ENCODE measurements at places on chromosomes 2 and 18. TPM values are rescaled to one million over a fixed set of nuclear protein-coding genes. Genes with fewer than 3 reads are reported as not detected.

- DNase-seq = no peak
Observed at GRCh38 chr18:57728941-57729511, 74.1 kb downstream of the ATP8B1 start.

DNA sequence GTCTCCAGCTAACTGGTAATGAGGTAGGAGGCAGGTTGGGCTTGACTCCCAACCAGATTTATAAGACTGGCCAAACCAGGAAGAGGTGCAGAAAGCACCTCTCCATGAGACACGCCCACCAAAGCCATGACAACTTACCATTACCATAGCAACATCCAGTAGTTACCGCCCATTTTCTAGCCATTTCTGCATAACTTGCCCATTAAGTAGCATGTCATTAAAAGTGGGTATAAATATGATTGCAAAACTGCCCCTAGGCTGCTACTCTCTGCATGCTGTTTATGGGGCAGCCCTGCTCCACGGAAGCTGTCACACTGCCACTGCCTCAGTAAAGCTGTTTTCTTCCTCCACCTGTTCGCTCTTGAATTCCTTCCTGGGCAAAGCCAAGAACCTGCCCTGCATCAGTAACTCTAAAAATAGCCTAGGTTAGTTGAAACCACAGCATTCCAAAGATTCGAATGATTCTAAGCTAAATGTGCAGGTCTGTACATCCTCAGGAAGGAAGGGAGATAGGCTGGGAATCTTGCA is 131.9 kb downstream of the ATL2 start:
- DNase-seq = no peak

DNA sequence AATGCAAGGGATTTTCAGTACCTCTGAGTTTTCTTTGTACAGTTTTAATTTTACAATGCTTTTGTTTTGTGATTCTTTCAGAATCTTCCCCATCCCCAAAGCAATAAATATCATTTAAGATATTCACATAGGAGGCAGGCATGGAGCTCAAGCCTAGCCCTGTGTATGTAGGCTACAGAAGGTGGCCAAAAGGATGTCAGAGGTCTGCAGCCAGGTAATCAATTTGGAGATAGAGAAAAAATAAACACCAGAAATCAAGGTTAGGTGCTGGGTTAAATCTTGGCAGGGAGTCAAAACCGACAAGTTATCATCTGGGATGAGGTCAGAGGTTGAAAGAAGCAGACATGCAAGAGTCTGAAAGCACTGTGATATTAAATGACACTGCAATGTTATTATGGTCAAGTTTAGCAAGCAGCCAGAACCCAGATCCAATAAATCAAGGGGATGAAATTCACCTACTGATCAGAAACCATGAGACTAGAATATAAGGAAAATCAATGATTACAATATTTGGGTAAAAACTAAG is 45.1 kb upstream of the LRP1B start:
- no peak for DNase-seq

DNA sequence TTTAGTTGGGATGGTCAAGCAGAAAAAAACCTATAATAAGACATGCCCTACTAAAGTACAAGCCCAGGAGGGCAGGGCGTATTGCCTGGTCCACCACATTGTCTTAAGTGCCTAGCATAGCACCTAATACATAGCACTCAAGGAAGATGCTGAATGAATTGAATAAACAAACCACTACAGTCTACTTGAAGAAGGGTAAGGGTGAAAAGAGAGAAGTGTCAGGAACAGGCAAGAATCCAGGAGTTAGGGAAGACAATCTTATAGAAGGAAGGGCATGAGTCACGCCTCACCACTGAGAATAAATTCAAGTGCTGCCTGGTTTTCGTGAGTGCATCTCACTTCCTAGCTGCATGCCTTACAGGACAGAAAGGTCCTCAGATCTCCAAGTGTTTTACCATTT is 13.9 kb downstream of the SLC19A3 start:
- no peak for DNase-seq

DNA sequence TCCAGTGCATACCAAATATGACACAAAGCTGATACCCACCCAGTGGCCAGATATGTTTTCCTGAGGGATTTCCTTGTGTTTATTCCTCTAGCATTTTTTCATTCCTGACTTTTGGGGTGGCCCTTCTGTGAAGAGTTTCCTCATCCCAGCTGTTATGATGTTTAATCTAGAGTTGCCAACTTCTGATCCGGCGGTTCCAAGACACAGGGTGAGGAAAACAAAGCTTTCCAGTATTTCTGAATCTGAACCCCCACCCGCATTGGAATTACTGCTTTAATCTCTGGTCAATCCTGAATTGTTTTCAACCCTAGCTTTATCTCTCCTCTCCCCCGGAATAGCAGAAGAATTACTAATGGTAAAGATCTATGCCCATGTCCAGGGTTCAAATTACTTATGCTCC is 39.2 kb upstream of the PNPT1 start:
- DNase-seq = no peak

DNA sequence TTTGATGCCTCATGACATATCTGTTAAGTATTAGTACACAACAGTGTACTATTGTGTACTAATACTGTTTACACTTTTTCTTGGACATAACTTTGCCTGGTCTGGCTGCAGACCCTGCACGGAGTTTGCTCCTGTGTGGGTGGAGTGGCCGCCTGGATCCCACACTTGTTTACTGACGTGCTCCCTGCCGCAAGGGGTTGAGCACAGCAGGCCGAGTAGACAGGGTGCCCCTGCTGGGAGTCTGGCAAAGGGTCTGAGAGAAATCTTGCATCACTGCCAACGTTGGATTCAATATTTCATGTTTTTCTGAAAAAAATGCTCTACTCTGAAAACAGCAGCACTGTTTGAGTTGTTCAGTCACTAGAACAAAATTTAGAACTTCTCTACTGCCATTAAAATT is 59.0 kb downstream of the PDK1 start:
- DNase-seq = no peak

DNA sequence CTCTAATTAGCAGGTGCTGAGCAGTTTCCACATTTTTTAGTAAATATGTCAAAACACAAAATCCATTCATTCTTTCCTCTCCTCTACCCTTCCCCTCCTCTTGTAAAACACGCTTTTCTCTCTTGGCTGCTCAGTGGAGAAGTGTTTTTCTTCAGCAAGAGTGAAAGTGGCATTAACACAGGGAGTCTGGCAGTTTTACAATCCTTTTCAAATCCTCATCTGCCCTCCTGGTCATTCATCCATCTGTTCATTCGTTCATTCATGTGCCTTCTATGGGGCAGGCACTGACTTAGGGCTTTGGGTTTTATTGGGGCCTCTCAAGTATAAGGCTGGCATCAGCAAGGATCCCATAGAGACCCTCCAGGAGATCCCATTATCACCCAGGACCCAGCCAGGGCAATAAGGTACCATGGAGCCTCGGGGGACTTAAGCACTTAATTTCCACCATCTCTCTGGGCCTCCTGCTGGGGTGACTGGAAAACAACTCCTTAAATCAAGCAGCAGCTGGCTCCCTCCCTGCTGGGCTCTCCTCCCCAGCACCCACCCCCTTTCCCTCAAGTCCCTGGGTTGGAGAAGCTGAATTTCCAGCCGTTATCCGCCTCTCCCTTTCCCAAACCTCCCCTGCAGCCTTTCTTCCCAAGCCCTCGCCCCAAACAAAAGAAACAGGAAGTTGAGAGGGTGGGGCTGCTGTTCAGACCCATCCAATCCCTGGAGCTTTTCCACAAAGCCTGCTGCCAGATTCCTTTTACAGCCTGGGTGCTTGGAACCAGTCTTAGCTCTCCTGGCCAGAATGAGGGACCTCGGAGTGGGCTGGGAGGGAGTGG is 32.6 kb downstream of the MARCHF4 start:
- DNase-seq = no peak

- DNase-seq = no peak
Observed at GRCh38 chr2:226600802-226601201, 198.8 kb downstream of the IRS1 start.

- no peak for DNase-seq
Observed at GRCh38 chr2:204486805-204487204, 58.5 kb upstream of the PARD3B start.

- DNase-seq = no peak
Observed at GRCh38 chr2:142415461-142415860, 284.6 kb upstream of the LRP1B start.

- DNase-seq = no peak
Observed at GRCh38 chr2:60437080-60437696, 116.3 kb downstream of the BCL11A start.

DNA sequence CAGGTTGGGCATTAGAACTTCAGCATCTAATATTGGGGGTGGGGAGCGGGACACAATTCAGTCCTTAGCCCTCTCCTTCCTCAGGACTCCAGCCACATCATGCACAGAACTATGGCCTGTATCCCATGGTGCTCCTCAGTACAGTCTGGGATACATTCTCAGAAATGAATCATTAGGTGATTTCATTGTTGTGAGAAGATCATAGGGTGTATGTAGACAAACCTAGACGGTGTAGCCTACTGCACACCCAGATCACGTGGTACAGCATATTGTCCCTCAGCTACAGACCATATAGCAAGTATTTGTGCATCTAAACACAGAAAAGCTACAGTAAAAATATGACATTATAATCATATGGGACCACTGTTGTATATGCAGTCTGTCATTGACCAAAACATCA is 23.2 kb upstream of the IMP4 start:
- no peak for DNase-seq

DNA sequence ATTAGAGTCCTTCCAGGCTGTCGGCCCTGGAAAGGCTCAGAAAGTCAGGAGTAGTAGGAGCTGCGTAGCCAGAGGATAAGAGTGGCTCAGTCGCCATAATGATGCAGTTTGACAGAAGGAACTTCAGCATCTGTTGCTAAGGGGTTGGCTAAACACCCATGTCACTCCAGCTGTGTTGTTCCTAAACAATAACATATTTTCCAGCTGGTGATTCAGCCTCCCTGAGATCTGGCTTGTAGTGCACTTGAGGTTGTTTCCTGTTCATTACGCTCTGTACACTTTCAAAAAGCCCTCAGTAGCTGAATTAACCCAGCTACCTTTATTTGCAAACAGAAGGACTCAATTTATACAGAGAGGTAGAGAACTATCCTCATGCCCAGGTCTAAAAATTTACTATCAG is 39.7 kb upstream of the EPAS1 start:
- no peak for DNase-seq

- no peak for DNase-seq
Observed at GRCh38 chr2:176473177-176473576, 203.9 kb downstream of the MTX2 start.

DNA sequence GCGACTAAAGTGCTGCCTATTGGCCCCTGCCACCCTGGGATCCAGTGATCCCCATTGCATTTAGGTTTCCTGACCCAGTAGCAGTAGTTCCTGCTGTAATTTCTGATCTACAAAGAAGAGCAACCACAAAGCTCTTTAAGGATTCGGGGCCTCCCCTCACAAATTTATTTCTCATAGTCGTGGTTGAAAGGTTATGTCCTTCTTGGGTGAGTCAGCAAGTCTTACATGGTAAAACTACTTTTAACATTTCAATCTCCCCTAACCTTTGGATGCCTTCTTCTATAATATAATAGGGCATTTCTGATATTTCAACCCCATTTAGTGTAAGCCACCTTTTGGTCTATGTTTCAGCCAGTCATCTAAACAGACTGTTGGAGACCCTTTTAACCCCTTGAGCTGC is 14.9 kb downstream of the PIKFYVE start:
- DNase-seq = no peak

DNA sequence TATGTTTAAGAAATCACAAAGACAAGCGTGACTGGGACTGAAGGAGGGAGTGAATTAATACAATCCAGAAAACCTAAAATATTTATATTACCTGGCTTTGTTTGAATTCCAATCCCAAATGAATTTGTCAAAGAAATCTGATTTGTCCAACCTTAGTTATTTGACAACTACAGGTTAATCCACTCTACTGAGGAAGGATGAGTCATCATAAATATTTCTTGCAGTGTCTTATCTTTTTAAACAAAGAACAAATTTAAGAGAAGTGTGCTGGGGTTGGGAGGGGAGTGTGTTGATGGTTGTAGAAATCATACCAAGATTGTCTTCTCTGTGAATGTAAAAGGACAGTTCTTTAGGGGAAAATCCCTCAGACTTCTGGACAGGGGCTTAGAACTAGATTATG is 1106.3 kb upstream of the SLC39A10 start:
- no peak for DNase-seq

DNA sequence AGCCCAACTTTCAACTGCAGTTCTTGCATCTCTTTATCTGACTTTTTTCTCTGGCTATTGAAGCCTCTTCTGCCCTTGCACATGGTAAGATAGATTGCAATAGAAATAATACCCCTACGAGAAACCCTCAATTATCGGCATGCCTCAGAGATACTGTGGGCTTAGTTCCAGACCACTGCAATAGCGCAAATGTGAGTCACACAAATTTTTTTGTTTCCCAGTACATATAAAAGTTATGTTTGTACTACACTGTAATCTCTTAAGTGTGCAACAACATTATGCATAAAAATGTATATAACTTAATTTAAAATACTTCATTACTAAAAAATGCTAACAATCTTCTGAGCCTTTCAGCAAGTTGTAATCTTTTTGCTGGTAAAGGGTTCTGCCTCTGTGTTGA is 124.7 kb downstream of the PDE1A start:
- no peak for DNase-seq

- no peak for DNase-seq
Observed at GRCh38 chr2:25649786-25650185, 23.6 kb downstream of the DTNB start.

- no peak for DNase-seq
Observed at GRCh38 chr2:137948894-137949293, 15.4 kb upstream of the HNMT start.

- no peak for DNase-seq
Observed at GRCh38 chr18:70416496-70416895, 127.7 kb downstream of the SOCS6 start.

DNA sequence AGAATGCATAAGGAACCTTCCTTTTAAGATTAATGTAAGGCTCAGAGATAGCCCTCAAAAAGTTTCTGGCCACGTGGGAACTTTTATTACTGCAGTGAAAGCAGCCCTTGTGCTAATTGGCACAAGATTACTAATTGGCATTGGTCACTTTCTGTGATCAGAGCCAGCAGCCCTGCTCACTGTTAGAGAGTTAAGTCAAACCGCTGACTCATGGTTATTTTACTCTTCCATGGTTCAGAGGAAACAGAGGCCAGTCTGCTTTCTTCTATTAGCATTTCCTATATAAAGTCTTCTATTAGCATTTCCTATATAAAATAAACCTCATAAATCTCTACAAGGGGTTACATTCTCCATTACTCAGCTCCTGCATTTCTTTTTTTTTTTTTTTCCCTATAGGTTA is 1.5 kb upstream of the SLC35G4 start:
- DNase-seq = no peak

ALK gene
- not detected for total RNA-seq

FOXI3 gene
- total RNA-seq = not detected

NLRC4 gene
- 2.3 TPM for total RNA-seq

ANKRD62 gene
- total RNA-seq = not detected

TTC27 gene
- 118 TPM for total RNA-seq

MROH2A gene
- total RNA-seq = not detected

ZNF532 gene
- total RNA-seq = 161 TPM

CNDP1 gene
- total RNA-seq = not detected

PAIP2B gene
- 0.32 TPM for total RNA-seq

TEKT4 gene
- total RNA-seq = not detected

CAPN14 gene
- total RNA-seq = not detected

FZD7 gene
- 32.5 TPM for total RNA-seq
